ENCODE measurements at places on chromosomes 16 and 17.
A peak's percentile ranks its signal among the peaks of the same experiment; 100 is the strongest.

- DNase-seq = no peak
Observed at GRCh38 chr16:13435873-13436474, 484.0 kb upstream of the ERCC4 start.

GRCh38 chr17:34269969-34270368, at the start of gene CCL7:
Gene CCL7, plus strand, starts transcription at chr17:34270221. Its CDS starts 70 bp downstream, at chr17:34270291.
- DNase-seq = no peak

DNA sequence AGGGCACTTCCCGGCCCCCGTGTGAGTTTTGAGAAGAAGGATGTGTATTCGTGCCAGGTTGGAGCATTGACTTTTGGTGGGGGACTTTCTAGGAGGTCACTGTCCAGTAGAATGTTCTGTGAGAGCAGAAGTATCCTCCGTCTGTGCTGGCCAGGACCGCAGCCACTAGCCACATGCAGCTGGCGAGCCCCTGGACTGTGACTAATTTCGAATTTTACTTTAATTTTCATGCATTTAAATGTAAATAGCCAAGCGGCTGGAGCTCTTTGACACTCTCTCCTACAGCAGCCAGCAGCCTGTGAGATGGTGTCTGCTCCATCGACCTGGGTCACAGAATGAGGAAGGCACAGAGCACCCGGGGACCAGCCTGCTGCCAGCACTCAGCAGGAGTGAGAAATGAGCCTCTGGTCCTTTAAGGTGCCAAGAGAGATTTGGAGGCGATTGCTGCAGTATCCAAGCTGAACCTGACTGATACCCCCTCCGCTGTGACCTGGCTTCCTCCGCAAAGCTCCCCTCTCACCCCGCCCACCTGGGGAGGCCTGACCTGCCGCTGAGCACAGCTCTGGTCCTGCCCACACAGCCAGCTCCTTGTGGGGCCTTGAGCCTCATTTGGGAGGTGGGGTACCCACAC, 7.8 kb downstream of the ATP2A3 start:
- no peak for DNase-seq

DNA sequence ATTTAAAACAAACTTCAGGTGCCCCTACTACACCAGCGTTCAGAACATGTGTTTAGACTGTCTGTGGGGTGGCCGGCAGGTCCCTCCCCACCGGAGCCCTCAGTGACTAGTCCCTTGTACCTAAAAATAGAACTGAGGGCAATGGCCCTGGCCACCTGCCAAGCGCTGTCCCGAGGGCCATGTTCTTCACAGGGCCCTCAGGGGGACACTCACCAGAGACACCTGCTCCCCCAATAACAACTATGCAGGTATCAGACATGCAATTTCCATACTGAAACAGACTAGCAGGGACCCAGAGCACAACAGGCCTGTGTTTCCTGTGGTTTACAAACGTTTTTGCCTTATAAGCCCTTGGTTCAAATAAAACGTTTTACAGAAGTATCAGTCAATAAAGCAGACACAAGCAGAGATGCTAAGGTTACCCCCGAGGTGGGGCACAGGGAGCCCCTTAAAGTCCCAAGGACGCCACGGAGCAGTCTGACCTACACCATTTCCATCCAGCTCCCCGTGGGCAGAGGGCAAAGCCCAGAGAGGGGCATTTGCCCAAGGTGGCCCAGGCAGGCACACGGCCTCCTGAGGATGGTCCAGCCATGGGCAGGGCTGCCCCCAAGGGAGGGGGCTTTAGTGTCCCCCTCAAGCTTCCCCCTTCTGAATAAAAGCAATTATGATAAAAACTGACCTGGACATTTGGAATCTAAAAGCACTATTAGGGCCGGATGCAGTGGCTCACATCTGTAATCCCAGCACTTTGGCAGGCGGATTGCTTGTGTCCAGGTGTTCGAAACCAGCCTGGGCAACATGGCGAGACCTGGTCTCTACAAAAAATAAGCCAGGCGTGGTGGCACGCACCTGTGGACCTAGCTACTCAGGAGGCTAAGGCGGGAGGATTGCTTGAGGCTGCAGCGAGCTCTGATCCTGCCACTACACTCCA, 896 bp upstream of the MYLK3 start:
- no peak for DNase-seq

DNA sequence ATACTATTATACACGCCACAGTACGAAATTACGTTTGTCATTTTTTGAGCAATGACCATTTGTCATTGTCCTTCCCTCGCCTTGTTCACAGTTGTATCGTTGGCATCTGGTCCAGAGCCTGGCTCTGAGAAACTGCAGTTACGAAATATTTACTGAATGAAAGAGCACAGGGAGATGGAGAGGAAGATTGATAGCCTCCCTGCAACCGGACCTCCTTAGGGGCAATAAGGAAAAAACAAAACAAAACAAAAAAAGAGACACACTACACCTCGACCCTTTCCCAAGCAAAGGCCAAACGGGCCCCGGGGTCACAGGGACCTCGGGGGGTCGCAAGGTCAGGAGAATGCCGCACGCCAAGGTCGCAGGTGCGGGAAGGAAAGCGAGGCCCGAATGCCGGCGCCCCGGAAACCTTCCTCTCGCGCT, 857 bp downstream of the GOT2 start:
- peak; percentile 69 for DNase-seq

- peak; percentile 79 for DNase-seq
Observed at GRCh38 chr17:76550712-76551615, 11.1 kb downstream of the PRCD start.

DNA sequence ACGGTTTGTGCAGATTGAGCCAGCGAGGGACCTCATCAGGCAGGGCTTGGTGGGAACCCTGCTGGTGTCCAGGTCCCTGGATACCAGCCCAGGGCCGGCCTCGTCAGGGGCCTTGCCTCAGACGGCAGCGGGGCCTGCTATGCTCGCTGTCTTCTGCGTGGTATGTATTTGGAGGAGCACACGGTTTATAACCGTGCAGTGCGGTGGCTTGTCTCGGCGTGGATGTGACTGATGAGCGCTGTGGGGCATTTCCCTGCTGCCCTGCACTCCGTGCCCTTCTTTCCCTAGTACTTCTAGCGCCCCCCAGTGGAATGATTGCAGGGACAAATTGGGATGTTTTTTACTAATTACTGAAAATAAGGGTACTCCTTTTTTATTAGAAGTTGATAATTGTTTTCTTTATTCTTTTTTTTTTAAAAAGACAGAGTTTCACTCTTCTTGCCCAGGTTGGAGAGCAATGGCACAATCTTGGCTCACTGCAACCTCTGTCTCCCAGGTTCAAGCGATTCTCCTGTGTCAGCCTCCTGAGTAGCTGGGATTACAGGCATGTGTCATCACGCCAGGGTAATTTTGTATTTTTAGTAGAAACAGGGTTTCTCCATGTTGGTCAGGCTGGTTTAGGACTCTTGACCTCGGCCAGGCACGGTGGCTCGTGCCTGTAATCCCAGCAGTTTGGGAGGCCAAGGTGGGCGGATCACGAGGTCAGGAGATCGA, 15.3 kb downstream of the TBCD start:
- DNase-seq = peak; percentile 52

DNA sequence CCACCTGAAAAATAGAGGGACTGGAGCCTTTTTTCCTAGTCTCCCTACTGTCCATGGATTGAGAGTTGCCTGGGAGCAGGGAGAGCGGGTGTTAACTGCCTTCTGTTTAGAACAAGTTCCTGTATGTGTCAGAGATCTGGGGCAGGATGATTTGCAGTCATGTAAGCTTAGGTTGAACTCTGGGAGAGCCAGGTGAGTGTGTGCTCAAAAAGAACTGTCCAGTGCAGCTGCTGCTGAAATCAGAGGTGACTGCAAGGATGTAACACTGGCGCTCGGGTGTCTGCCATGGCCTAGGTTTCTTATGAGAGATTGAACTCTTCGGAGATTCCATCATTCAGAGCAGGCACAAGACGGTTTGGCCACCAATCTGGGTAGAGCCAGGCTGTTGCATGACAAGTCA, 432.5 kb downstream of the CDH13 start:
- no peak for DNase-seq

DNA sequence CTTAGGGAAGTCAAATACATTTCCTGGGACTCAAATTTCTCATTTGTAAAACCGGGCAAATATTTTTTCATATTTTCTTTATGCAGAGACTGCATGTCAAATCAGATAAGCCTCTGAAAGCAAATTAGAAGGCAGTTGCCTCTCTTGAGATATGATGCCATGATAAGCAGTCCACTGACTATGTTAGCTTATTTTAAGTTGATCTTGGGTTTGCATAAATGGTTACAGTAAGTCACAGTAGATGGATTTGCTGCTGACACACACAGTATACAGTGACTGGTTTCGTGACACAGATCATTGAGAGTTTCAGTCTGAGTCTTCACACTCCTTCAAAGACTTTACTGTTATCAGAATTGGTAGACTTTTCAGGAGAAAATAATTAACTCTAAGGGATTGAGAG, 927.6 kb upstream of the CDH8 start:
- DNase-seq = no peak

DNA sequence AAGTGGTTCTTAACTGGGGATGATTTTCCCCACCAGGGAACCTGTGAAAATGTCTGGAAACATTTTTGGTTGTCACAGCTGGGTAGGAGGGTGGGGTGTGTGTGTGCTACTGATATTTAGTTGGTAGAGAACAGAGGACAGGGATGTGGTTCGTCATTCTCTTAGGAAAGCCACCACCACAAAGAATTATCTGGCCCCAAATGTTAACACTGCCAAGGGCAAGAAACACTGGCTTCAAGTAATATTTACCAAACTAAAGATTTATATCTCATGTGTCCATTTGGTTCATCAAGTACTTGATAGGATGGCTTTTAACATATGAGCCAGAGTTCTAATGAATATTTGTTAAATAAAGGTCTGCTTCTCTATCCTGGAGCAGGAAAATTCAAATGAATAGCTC, 19.5 kb downstream of the MPHOSPH6 start:
- no peak for DNase-seq

DNA sequence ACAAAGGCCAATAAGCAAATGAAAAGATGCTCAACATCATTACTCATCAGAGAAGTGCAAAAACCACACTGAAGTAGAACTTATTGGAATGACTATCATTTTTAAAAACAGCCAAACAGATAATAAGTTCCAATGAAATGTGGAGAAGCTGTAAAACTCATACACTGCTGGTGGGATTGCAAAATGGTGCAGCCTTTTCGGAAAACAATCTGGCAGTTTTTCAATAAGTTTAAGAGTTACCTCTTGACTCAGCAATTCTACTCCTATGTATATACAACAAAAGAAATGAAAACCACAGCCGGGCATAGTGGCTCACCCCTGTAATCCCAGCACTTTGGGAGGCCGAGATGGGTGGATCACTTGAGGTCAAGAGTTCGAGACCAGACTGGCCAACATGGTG, 49.3 kb downstream of the AKAP10 start:
- peak; percentile 69 for DNase-seq

DNA sequence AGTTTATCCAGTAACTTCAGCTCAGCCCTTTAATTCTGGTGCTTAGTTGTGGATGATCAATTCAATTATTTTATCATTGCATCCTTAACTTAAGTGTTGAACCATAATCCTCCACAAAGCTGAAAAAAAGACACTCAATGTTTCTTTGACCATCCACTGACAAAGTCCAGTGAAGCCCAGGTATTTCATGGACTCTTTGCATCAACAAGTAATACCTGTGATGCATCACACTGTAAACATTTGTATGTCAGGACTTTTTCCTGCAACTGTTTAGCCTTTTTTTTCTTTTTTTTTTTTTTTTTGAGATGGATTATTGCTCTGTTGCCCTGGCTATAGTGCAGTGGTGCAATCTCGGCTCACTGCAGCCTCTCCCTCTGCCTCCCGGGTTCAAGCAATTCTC, 6.6 kb upstream of the NFAT5 start:
- no peak for DNase-seq

DNA sequence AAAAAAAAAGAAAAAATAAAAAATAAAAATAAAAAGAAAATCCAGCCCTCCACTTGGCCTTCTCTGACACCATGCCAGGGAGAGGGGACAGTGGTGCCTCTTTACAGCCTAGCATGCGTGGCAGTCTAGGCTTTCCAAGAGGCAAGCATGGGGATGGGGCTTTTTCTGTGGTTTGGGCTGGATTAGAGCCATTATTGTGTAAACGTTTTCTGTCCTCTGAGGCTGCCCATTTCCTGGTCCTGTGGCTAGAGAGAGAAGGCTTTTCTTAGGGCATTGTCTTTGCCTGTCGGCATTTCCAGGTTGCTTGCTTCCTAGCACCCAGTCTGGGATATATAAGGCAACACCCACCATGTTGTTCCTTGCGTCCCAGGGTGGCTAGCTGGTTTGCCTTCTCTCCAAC, 2.7 kb upstream of the DHRS7B start:
- no peak for DNase-seq

GRCh38 chr17:20926532-20926931, 116.3 kb downstream of the USP22 start:
- DNase-seq = peak; percentile 69

- no peak for DNase-seq
Observed at GRCh38 chr16:57118461-57119084, 26.2 kb downstream of the CPNE2 start.

- no peak for DNase-seq
Observed at GRCh38 chr17:72145962-72146361, 25.1 kb downstream of the SOX9 start.

DNA sequence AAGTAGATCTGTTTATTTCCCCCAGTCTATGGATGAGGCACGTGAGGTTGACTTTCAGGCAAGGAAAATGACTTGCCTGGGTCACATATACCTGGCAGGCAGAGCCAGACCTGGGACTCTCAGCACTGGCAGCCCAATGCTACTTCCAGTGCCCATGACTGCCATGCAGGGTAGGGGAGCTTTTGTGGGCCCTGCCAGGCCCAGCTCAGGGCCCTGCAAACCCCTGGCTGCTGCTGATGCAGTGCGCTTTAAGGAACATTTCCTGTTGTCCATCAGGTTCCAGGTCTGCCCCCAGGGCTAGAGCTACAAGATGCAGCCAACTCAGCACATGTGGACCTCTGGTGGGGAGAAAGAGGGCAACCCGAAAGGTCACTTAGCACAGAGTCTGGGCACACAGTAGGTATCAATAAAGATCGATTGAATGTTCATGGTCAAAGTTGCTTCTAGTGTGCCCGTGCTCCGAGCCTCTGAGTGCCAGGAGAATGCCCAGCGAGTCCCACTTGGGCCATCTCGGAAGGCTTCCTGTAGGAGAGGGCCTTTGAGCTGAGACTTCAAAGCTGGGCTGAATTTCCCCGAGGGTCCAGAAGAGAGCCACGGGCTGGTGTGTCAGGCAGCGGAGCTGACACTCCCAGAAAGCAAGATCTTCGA, 513 bp upstream of the TBX21 start:
- no peak for DNase-seq

GRCh38 chr16:86614699-86615098, 36.4 kb downstream of the FOXL1 start:
- no peak for DNase-seq

GRCh38 chr16:87407511-87408112, 15.5 kb downstream of the MAP1LC3B start:
- no peak for DNase-seq

- DNase-seq = no peak
Observed at GRCh38 chr17:570388-570787, 144.3 kb downstream of the VPS53 start.

- DNase-seq = no peak
Observed at GRCh38 chr16:82899731-82900450, 273.1 kb downstream of the CDH13 start.
